ENCODE measurements at places on chromosomes 12 and 14.
A peak's percentile ranks its signal among the peaks of the same experiment; 100 is the strongest.

- no peak for DNase-seq
Observed at GRCh38 chr12:95830335-95831089, 28.2 kb upstream of the SNRPF start.

GRCh38 chr12:113171543-113171942 lies 13.7 kb downstream of the DDX54 start:
- no peak for DNase-seq

DNA sequence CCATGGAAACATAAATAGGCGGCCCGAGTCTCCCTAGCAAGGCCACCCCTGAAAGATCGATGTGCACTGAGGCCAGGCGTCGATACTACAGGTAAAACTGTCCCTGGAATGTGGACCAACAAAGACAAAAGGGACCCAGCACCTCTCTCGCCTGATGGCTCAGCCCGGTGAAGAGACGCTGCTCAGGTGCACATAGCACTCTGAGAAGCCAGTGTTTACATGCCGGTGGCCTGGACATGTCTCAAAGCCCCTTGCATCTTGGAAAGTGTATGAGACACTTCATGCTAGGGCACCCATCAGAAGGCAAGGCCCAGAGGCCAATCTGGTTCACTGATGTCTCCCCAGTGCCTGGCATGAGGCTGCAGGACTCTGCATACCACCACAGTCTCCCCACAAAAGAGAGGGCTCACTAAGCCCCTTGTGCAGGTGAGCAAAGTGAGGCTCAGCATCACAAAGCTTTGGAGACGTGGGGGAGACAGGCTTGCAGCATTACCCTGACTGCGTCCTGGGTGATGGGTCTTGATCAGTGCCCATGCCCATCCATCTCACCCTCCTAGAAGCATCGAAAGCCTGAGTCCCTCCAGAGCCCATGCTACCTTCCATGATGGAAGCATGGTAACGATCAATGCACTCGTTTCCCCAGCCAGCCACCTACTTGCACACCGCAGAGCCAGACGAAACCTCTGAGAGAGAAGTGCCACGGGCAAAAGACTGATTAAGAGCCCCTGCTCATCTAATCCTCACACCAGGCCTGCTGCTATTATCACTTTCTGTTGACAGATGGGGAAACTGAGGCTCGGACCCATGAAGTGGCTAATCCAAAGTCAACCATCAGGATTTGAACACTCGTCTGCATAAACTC lies 16.1 kb downstream of the BCL11B start:
- no peak for DNase-seq

- DNase-seq: no peak
Observed at GRCh38 chr14:95471016-95471415, 45.4 kb downstream of the SYNE3 start.

GRCh38 chr12:16155938-16156337 lies 121.5 kb downstream of the SLC15A5 start:
- no peak for DNase-seq

DNA sequence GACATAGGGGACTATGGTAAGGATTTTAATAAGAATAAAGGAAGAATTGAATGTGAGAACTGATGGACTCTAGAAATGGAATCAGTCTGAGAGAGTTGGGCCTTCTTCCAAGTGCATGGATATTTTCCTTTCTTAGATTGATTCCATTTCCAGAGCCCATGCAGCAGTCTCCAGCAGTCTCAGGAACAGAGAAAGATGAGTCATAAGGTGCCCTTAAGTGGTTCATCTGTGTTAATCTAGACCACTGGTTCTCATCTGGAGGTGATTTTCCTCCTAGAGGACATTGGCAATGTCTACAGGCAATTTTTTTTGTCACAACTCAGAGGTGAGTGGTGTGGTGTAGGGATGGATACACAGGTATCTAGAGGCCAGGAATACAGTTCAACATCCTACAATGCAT lies 25.9 kb downstream of the TRIM9 start:
- no peak for DNase-seq

GRCh38 chr12:96070670-96071279 lies 35.4 kb upstream of the LTA4H start:
- DNase-seq: peak; percentile 45

- DNase-seq: no peak
Observed at GRCh38 chr14:34794217-34794616, 79.8 kb upstream of the CFL2 start.

- DNase-seq: no peak
Observed at GRCh38 chr14:37403626-37404025, 191.4 kb downstream of the FOXA1 start.
